ENCODE measurements at places on chromosomes 12 and 14.

GRCh38 chr14:103456167-103456835 lies 66.3 kb downstream of the CKB start:
- DNase-seq = no peak

DNA sequence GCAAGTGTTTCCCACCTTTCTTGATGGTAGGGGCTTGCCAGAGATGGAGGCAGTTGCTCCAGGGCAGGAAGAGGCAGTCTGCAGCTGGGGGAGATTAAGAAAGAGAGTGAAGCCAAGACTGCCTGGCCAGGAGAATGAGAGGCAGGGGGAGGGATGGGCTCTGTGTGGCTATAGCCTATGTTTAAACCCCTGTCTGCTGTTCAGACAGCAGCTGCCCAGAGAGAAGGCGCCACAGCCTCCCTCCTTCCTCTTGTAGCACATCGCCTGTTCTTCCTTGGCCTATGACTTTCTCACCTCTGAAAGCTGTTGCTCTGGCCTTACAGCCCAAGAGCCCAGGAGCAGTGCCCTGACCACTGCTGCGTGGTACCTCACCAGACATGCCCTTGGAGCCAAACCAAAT lies 61.7 kb downstream of the EMP1 start:
- DNase-seq = no peak

GRCh38 chr14:54299410-54300363 lies 97.1 kb upstream of the CDKN3 start:
- DNase-seq = no peak

- no peak for DNase-seq
These were observed 105.0 kb downstream of the DNAH10 start for GRCh38 chr12:123867141-123867540.

- DNase-seq = no peak
These were observed 217.3 kb downstream of the C12orf75 start for GRCh38 chr12:105547786-105548185.

GRCh38 chr14:59013672-59014298 lies 174.7 kb upstream of the DAAM1 start:
- DNase-seq = no peak

DNA sequence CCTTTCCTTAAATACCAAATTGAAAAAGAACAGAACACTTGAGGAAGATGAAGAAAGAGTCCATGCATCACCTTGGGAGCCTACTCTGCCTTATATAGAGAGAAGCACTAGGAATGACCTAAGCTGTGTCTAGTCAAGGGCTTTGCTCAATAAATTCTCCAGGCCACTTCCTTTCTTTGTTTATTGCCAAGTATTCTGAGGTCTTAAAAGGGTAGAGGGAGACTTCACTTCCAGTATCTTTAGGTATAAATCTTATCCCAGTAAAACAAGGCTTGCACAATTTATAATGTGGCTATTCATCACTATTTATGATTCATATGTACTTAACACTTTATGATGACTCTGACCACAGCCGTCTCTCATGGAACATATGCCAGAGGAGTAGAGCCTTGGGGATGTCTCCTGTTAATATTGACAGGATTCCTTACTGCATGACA lies 85.1 kb upstream of the ARHGAP5 start:
- no peak for DNase-seq

DNA sequence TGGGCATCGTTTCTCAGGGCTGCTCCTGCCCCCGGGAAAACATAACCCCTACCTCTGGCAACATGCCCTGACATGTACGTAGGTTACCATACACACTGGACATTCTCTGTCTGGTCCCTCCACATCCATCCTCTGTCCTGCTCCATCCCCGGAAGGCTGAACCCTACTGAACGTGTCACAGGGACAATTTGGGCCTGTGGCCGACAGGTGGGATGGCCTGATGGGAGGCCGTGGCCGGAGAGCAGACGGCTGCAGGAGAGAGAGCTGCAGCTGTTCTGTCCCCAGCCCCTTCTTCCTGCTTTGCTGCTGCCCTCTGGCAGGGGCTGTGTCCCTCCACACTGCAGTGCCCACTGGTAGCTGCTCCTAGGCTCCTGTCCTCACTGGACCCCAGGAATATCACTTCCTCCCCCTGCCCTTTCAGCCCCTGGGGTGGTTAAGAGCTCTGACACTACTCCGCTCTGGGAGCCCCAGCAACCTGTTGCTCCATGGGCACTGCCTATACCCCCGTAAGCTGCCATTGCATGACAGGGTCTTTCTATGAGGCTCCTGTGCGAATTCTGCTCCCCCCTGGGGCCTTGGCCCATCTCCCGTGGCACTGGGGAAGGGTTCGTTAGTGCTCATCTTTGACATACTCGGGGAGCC lies 125.6 kb downstream of the RBM19 start:
- DNase-seq = no peak

DNA sequence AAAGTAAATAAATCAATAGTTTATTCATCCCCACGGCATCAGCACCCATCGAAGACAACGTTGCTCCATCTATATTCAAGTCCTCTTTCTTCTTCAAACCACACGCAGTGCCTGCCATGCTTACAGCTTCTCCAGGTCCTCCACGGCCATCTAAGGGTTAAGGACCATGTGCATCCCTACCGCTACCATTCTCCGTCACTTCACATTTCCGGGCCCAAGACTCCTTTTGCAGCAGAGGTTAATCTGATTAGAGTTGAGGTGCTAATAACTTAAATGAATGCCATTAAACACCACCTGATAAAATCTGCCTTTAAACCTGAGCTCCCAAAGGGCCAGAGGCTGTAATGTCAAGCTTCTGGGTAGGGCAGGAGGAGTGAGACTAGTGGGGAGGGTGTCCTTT lies 79.7 kb upstream of the CCND2 start:
- no peak for DNase-seq

GRCh38 chr12:65631621-65632111 lies 192.6 kb upstream of the HMGA2 start:
- DNase-seq = no peak

DNA sequence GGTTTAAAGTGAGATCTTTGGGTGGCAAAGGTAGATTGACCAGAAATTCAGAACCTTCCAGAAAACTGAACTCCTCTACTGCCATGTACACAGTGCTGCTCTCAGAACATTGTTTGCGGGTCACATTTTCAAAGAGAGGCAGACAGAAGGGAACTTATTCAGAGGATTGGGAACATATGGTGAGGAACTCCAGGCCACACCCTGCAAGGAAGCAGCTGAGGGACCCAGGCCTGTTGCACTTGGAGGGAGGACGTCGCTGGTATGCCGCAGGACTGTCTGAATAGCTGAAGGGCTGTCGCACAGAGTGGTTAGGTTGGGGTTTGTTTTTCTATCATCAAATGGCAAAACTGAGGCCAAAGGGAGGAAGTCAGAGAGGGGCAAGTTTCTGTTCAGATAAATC lies 441.1 kb downstream of the DPF3 start:
- no peak for DNase-seq

DNA sequence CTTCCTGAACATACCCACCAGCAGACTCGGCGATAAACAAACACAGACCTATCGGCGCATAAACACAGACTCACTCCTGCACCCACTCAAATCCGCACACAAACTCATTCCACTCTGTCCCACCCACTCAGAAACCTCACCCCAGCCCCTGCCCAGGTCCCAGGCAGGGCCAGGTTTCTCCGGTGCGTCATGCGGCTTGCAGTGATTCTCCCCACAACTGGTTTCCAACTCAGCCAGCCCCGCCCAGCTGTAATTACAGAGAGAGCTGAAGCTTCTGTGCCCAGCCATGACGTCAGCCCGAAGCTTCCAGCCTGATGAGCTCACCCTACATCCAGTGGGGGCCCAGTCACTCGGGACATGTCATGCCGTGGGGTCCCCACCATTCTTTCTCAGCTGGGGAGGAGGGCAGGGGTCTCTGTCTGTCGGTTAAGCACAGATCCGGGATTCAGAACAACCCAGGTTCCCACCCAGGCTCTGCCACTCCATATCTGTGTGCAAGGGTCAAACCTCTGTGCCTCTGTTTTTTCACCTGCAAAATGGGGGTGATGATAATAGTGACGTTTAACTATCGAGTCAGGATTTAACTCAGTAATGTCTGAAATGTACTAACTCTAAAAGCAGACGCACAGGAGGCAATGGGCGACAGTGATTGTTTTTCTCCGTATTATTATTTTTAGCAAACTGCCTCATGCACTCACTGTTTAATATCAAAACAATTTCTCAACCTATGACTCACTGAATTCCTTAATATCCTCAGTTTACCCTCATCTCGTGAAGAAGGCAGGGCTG lies 2.3 kb upstream of the HSPB8 start:
- DNase-seq = no peak

DNA sequence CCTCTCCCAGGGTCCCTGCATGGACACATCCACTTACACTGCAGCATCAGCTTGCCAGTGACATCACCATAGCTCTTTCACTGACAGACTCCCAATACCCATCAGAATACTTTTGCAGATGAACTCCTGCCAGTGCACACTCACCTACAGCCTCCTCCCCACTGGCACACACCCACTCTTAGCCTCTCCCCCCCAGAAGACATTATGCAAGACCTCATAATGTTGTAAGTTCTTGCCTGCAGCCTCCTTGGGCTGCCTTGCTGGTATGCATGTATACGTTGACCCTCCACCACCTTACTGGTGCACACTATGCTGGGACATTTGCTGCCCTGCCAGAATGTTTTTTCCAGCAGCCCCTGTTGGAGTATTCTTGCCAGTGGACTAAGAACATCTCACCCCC lies 324.2 kb downstream of the AEBP2 start:
- DNase-seq = no peak

GRCh38 chr14:55449116-55449515 lies 8.7 kb upstream of the TBPL2 start:
- no peak for DNase-seq

DNA sequence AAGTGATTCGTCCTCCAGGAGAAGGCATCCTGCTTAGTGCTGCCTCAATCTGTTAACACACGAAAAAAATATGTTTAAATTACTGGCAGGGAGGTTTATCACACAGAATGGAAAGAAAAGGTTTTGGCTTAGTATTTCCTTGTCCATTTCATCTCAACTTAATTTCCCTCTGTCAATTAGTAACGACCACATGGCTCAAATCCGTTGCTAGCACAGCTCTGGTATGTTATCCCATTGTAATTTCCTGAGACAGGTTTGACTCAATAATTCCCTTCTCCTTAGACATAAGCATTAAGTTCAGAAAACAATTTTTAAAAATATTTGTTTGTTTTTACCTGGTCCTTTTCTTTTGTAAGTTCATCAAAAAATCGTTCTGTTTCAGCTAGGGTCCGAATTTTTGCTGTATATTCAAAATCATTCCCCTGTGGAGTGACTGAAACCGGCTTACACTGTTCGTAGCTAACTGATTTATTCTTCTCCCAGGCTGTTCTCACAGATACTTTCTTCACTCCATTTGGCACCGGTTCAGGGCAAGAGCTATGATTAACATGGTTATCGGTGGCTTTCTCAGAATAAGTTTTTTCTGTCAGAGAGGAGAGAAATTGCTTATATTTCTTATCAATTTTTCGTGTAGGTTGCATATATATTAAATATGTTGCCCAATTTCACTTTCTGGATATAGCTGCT lies 10.1 kb upstream of the PITPNM2 start:
- DNase-seq = no peak

GRCh38 chr12:12979126-12979525 lies 20.9 kb downstream of the HEBP1 start:
- no peak for DNase-seq

DNA sequence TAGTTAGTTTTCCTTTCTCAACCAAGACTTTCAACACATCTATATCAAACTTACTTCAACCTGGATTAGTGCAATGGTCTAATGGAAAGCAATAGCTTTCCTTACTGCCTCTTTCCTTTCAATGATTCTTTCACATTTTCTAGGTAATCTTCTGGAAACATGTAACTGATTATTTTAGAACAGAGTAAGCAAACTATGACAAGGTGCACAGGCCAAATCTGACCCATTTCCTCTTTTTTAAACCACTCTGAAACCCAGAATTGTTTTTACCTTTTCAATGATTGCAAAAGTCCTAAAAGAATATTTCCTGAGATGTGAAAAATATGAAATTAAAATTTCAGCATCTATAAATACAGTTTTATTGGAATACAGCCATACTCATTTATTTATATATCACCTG lies 81.6 kb upstream of the TMTC2 start:
- no peak for DNase-seq

- peak; percentile 55 for DNase-seq
These were observed 59.7 kb upstream of the NAP1L1 start for GRCh38 chr12:76144245-76144549.

- no peak for DNase-seq
These were observed 199.1 kb upstream of the CNOT2 start for GRCh38 chr12:70044167-70044566.

DNA sequence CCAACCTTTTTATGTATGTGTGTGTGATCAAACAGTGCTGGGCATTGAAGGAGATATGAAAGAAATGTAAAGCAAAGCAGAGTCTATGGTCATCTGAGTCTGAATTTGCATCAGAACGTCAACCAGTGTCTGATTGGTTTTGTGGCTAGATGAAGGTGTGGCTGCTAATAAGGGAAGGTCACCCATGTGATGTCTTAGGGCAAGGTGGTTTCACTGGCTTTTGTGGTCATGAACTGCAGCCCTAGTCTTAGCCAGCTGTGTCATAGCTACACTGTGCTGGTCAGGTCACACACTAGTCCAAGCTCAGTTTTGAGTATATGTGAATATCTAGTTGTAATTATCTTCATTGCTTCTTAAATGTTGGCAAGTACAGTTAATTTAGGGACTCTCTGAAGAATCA lies 105.8 kb downstream of the TGFB3 start:
- DNase-seq = no peak

DNA sequence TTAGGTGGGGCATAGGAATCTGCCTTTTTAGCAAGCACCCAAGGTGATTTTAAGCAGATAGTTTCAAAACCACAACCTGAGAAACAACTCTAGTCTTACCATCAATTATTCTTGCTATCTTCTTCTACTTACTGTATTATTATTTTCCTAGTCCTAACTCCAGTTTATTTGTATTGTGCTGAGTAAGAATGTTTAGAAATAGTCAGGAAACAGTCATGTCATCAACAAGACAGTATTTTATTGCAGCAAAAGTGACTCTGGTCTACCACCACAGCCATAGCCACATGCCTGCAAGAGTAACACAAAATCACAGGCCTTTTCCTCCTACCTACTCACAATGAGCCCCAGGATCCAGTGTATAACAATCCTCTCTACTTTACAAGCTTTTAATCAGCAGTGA lies 46.3 kb upstream of the FLRT2 start:
- no peak for DNase-seq

- no peak for DNase-seq
These were observed 375.5 kb downstream of the RAD51B start for GRCh38 chr14:68195126-68195525.

GRCh38 chr12:42166501-42166900 lies 21.8 kb upstream of the GXYLT1 start:
- no peak for DNase-seq
